ENCODE measurements at places on chromosomes 6 and 20. TPM values are rescaled to one million over a fixed set of nuclear protein-coding genes. Genes with fewer than 3 reads are reported as not detected.

- H3K4me1 ChIP-seq: no peaks in the 10 kb centered on the region
- H3K4me3 ChIP-seq: no peak overlapping the region
- H3K27ac ChIP-seq: no peak overlapping the region
These were observed 208.0 kb upstream of the TAB2 start for GRCh38 chr6:149109397-149110070.

DNA sequence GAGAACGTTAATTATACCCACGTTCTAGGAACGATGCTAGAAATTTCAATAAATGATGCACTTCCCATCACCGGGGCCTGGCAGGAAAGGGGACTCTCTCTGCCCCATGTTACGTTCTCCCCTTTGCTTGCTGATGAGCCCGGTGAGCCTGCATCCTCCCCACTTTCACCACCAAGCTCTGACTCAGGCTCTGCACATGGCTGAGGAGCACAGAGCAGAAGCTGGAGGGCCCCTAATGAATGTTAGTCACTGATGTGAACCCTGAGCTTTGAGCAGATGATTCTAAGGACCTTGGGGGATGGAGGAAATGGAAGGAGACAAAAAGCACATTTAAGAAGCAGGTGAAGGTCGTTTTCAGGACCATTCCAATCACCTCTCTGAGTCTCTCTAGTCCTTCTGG, 468.2 kb upstream of the ARID1B start:
- H3K4me1 ChIP-seq: no peaks in the 10 kb centered on the region
- H3K36me3 ChIP-seq: no peaks in the 10 kb centered on the region
- DNase-seq: no peak
- H3K27me3 ChIP-seq: no peaks in the 10 kb centered on the region

- H3K27ac ChIP-seq: no peak overlapping the region
- no peaks in the 10 kb centered on the region for H3K4me1 ChIP-seq
- H3K27me3 ChIP-seq: no peaks in the 10 kb centered on the region
- peaks cover 8% of the 10 kb centered on the region for H3K36me3 ChIP-seq
These were observed 195.5 kb downstream of the ISM1 start for GRCh38 chr20:13416531-13416930.

GRCh38 chr6:138691595-138692057, 81.9 kb upstream of the CCDC28A start:
- peaks cover 6% of the 10 kb centered on the region for H3K4me1 ChIP-seq
- no peaks in the 10 kb centered on the region for H3K36me3 ChIP-seq
- peak; percentile 35 for DNase-seq
- H3K27me3 ChIP-seq: no peaks in the 10 kb centered on the region
- peak overlapping the region; percentile 89 for H3K27ac ChIP-seq
- peak overlapping the region; percentile 88 for H3K4me3 ChIP-seq

GRCh38 chr20:60463798-60464197, 505.6 kb downstream of the CDH26 start:
- no peaks in the 10 kb centered on the region for H3K36me3 ChIP-seq
- H3K27ac ChIP-seq: no peak overlapping the region
- H3K4me1 ChIP-seq: no peaks in the 10 kb centered on the region
- no peaks in the 10 kb centered on the region for H3K27me3 ChIP-seq
- no peak for DNase-seq

DNA sequence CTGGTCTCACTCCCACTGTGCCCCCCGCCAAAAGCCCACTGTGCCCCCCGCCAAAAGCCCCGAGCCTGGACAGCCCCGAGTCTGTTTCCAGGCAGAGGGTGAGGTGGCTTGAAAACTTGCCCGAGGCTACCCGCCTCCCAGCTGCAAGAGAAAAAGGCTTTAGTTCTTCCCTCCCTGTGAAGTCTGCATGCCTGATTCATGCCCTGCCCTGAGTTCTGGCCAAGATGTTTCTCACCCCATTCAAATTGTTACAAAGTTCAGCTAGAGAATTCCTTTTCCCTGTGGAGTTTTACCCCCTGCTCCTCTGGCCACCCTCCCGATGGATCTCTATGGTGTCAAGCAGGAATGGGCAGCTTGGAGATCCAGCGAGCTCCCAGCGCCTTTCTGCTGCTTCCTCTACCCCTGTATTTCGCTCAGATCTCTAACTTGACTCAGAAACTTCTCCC, 298.8 kb upstream of the MAP3K7 start:
- no peaks in the 10 kb centered on the region for H3K27me3 ChIP-seq
- H3K27ac ChIP-seq: no peak overlapping the region
- H3K4me1 ChIP-seq: no peaks in the 10 kb centered on the region
- no peak for DNase-seq

GRCh38 chr6:134609716-134610261, 291.9 kb upstream of the SGK1 start:
- H3K27me3 ChIP-seq: no peaks in the 10 kb centered on the region
- H3K27ac ChIP-seq: no peak overlapping the region
- no peak for DNase-seq
- H3K36me3 ChIP-seq: no peaks in the 10 kb centered on the region
- H3K4me1 ChIP-seq: no peaks in the 10 kb centered on the region

GRCh38 chr20:49297605-49298530, 20.0 kb upstream of the ZNFX1 start:
- no peak overlapping the region for H3K4me3 ChIP-seq
- H3K27me3 ChIP-seq: no peaks in the 10 kb centered on the region
- no peaks in the 10 kb centered on the region for H3K36me3 ChIP-seq
- no peak for DNase-seq

GRCh38 chr6:107184435-107184834, 69.1 kb upstream of the BEND3 start:
- no peaks in the 10 kb centered on the region for H3K36me3 ChIP-seq
- no peaks in the 10 kb centered on the region for H3K27me3 ChIP-seq
- H3K4me3 ChIP-seq: no peak overlapping the region
- no peaks in the 10 kb centered on the region for H3K4me1 ChIP-seq
- DNase-seq: no peak

GRCh38 chr6:138107752-138108592, 753 bp upstream of the PERP start:
- peaks cover 38% of the 10 kb centered on the region for H3K4me1 ChIP-seq
- DNase-seq: peak; percentile 85
- H3K36me3 ChIP-seq: no peaks in the 10 kb centered on the region
- peak overlapping the region; percentile 92 for H3K27ac ChIP-seq

DNA sequence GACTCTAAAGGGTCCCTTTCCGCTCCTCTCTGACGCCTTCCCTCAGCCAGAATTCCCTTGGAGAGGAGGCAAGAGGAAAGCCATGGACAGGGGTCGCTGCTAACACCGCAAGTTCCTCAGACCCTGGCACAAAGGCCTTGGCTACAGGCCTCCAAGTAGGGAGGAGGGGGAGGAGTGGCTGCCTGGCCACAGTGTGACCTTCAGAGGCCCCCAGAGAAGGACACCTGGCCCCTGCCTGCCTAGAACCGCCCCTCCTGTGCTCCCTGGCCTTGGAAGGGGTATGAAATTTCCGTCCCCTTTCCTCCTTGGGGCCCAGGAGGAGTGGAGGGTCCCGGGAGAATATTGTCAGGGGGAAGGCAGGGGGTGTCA, 2.7 kb downstream of the VEGFA start:
- H3K4me1 ChIP-seq: peaks cover 76% of the 10 kb centered on the region
- H3K27ac ChIP-seq: peak overlapping the region; percentile 96
- H3K27me3 ChIP-seq: no peaks in the 10 kb centered on the region
- peak overlapping the region; percentile 65 for H3K4me3 ChIP-seq

- H3K36me3 ChIP-seq: peaks cover 99% of the 10 kb centered on the region
- no peak overlapping the region for H3K27ac ChIP-seq
- H3K4me3 ChIP-seq: no peak overlapping the region
- DNase-seq: peak; percentile 28
These were observed 57.7 kb upstream of the VSTM2L start for GRCh38 chr20:37845241-37845681.

DNA sequence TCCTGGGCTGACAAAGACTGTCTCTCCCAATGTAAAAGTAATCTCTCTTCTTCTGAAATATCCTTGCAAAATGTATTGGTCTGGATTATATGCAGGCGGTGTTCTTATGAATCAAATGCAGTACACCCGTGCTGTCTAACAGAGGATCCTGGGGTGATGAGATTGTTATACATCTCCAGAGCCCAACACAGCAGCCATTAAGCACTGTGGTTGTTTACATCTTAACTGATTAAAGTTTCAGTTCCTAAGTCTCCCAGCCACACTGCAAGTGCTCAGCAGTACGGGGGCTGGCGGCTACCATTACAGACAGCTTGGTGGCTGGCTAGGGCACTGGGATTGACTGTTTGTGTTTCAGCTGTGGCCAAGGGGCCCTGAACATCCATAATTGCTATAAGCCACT, 7.0 kb downstream of the UNC93A start:
- no peak overlapping the region for H3K27ac ChIP-seq
- H3K4me1 ChIP-seq: no peaks in the 10 kb centered on the region
- H3K36me3 ChIP-seq: no peaks in the 10 kb centered on the region

- H3K36me3 ChIP-seq: no peaks in the 10 kb centered on the region
- H3K27me3 ChIP-seq: no peaks in the 10 kb centered on the region
- DNase-seq: peak; percentile 92
These were observed 40.5 kb downstream of the PIM1 start for GRCh38 chr6:37210313-37210968.

Gene CALHM4
- not detected for total RNA-seq

Gene GATA5
- 4.0 TPM for total RNA-seq

Gene GSTA2
- total RNA-seq: not detected
